ENCODE measurements at places on chromosomes 3 and 15.
A peak's percentile ranks its signal among the peaks of the same experiment; 100 is the strongest.

GRCh38 chr3:22228705-22229104 is 477.7 kb upstream of the ZNF385D start:
- no peak for DNase-seq

GRCh38 chr15:89088605-89089315 is 504 bp downstream of the ABHD2 start:
- DNase-seq: peak; percentile 53

- DNase-seq: no peak
Observed at GRCh38 chr3:47523310-47524073, 10.0 kb upstream of the ELP6 start.

DNA sequence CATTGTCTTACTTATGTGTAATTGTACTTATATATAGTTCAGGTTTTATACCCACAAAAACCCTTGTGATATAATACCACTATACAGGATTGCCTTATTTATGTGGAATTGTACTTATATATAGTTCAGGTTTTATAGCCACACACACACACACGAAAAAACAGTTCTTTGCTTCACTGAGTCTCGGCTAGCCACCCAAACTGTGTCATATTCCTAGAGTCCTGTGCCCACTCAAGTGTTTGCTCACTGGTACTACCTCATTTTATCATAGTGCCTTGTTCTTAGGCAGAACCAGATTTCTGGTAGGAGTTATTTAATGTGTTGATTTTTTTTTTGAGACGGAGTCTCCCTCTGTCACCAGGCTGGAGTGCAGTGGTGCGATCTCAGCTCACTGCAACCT is 12.5 kb downstream of the RASA2 start:
- no peak for DNase-seq

DNA sequence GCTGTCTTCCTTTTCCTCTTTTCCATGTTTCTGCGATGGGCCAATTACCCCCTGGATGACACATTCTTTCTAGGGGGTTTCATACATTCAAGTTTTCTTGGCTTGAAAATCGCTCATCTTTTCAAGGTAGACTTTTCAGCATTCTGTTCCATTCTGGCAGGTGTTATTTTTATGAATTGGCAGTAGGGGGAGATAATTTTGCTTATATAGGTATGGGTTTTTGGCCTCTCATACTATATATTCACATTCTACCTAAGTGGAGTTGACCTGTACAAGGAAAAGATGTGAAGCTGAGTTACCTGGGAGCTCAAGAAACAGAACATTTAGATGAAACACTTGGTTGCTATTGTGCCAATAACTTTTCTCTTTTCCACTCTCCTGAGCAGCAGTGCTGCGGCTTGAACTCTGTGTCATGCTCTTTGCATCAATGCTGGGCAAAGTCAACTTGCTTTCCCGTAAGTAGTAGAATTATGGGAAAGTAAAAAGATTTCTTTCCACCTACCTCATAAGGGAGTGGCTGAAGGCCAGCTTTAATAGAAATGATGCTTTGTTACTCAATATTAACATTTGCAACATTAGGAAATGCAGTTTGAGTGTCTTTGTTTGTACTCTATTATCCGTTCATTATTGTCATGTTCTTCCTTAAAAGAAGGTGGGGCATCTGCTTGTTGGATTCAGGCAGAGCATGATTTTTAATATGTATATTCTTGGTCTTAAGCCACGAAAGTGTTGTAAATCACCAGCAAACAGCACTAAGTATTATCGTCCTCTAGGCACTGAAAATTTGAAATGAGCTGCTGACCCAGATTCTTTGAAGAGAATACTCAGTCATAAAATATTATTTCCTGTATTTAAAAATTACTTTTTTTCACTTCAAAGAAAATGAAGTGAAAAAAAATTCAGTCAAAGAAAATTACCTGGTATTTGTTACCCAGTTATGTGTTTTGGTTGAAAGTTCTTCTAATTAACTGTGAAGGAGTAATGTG is 27.7 kb upstream of the MFSD1 start:
- no peak for DNase-seq

GRCh38 chr3:171346582-171347300 is 113.5 kb downstream of the TNIK start:
- DNase-seq: peak; percentile 62

- no peak for DNase-seq
Observed at GRCh38 chr3:125075738-125076137, 19.9 kb upstream of the HEG1 start.

DNA sequence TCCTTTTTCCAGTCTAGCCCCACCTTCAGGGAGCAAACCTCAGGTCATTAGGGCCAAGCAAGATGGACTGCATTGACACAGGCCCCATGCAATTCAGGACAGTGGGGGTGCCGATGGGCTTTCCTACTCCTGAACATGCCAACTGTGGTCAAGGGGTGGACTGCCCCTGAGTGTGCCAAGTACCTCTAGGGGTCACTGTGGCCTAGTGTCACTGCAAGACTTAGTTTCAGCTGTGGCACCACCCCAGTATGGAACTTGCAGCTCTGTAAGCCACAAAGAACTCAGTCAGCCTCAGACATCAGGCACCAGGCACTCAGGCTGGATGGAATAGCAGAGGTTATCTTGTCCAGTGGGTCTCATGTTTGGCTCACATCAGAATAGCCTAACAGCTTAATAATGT is 32.3 kb downstream of the EXOG start:
- DNase-seq: no peak

DNA sequence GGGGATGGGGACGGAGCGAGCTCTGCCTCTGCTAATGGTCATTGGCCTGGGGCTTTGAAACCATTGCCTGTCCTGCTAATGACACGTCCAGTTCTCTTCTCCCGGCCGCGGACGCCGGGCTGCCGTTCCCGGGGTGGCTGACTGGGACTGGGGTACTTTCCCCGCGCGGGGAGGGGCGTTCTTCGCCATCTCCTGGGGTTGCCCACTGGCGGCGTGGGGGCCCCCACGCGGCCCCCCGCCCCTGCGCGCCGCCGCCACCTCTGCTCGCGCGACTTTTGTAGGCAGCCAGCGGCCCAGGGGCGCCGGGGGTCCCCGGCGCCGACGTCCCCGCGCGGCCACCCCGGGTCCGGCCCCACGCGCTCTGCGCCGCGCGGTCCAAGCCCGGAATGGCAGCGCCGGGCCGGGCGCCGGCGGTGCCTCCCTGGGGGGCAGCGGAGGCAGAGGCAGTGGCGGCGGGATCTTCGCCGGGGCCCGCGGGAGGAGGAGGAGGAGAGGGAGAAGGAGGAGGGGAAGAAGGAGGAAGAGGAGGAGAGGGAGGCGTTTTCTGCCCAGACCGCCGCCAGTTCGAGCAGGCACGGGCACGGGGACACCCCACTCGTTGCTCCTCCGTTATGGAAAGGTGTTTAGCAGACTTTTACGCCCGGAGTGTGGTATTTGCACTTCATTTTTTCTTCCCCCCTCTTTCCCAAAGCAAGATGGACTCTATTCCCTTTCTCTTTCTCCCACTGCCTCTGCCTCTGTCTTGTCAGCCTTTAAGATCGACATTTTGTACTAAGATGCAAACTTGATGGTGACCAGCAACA is 2.3 kb downstream of the BBX start:
- peak; percentile 77 for DNase-seq

GRCh38 chr15:48556159-48556897 is 89.2 kb downstream of the FBN1 start:
- no peak for DNase-seq

- no peak for DNase-seq
Observed at GRCh38 chr3:30984855-30985749, 90.6 kb upstream of the GADL1 start.

GRCh38 chr3:58596834-58597518 is 19.8 kb upstream of the FAM107A start:
- no peak for DNase-seq

DNA sequence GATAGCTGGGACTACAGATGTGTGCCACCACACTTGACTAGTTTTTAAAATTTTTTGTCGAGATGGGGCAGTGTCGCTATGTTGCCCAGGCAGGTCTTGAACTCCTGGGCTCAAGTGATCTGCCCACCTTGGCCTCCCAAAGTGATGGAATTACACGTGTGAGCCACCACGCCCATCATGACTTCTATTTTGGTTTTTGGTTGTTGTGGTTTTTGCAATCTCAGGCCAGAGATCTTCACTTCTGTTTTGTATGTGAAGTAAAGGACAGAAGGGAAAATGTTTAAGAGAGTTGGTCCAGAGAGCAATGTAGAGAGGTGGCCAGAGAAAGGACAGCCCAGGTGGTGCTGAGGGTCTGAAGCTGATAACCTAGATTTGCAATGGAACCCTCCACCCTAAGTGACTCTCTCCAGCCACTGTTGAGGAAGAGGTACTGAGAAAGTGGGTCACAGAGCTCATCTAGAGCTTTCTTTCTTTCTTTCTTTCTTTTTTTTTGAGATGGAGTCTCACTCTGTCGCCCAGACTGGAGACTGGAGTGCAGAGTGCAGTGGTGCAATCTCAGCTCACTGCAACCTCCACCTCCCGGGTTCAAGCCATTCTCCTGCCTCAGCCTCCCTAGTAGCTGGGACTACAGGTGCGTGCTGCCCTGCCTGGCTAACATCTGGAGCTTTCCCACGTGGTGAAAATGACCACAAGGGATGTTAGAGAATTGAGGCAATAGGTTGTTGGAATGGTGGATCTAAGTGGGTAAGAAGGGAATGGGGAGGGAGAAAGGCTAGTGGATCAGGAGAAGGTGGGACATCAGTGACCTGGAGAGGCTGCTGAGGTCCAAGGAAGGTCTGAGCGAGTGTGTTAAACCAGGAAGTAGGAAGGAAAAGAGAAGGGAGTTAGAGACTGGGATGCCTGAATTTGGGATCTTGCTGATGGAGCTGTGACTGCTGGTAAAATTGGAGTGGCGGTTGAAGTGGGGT is 22.4 kb upstream of the SEMA4B start:
- no peak for DNase-seq
